ENCODE measurements at places on chromosomes 2 and 18.

DNA sequence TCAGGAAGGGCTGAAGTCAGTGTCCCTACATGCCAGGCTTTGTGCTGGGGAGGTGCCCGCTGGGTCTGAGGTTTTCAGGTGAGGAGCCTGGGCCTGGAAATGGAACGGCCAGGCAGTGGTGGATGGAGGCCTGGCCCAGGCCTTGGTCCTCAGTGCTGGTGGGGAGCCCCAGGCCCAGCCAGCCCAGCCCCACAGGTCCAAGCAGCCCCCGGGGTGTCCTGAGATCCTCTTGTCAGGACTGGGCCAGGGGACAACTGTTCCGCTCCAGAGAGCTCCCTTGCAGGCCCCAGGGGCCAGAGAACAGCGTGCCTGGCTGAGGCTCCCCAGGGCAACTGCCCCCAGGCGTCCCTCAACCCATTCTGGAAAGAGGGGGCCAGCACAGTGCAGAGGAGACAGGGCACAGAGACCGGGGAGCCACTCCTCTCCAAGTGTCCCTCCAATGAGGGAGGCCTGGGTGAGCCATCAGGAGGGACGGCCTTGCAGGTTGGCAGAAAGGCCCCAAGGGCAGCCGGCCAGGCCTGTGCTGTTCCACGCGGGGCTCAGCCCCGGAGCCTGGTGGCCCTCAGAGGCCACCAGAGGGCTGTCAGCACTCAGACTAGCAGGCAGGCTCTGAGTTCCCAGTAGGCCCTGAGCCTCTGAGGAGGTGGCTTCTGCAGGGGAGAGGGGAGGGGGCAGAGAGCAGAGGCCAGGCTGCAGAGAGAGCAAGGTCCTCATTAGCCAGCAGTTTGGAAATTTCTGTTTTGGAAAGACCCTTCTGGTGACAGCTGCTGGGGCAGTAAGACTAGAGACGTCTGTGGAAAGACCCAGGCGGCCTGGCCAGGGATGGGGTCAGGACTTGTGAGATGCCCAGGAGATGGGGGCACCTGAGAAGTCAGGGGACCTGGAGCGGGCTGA lies 29.4 kb upstream of the SNED1 start:
- DNase-seq = no peak

GRCh38 chr2:220071696-220072095 lies 444.3 kb downstream of the SLC4A3 start:
- no peak for DNase-seq

DNA sequence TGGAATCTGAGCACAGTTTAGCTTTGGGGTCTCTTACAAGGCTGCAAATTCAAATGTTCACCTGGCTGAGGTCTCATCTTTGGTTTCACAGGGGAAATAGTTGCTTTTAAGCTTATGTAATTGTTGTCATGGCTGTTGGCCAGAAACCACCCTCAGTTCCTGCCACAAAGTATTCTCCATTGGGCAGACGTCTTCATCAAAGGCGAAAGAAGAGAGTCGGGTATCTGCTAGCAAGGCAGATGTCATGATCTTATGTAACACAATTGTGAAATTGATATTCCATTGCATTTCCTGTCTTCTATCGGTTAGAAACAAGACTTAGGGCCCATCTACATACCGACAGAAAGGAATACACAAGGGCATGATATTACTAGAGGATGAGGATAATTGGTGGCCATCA lies 816.2 kb downstream of the MBD2 start:
- no peak for DNase-seq

DNA sequence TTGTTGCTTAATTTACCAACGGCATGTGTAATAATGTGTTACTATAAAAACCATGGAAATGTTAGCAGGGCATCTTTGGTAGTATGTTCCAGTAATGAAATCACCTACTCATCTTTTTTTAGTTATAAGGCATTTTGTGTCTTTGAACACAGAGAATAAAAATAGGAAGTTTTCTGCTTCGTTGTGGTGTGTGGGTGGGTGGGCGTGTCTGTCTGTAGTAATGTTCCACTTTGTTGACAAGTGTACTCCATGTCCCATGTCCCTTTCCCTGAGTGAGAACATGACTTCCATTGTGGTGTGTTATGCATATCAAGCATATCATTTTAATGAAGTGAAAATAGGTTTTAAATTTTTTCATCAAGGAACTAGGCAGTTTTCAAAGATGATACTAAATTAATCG lies 149.3 kb downstream of the VWC2L start:
- no peak for DNase-seq

- DNase-seq = no peak
Measured at GRCh38 chr2:205769495-205769850, 87.2 kb downstream of the NRP2 start.

DNA sequence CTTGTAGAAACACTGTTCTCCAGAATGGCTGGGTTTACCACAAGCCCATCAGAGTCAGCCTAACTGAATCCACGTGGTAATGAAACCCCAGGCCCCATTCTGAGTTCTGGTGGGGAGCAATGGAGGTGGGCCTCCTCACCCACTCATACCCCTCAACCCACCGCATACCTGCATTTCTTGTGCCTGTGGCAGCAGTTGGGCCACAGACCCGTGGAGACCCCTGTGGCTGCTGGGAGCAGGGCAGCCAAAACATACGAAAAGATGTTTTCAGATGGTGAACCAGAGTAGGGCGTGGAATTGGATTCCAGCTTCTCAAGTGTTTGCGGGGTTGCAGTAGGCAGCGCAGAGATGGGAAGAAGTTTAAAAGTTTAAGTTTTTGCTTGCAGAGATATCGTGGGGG lies 51.0 kb downstream of the ITGA6 start:
- no peak for DNase-seq

DNA sequence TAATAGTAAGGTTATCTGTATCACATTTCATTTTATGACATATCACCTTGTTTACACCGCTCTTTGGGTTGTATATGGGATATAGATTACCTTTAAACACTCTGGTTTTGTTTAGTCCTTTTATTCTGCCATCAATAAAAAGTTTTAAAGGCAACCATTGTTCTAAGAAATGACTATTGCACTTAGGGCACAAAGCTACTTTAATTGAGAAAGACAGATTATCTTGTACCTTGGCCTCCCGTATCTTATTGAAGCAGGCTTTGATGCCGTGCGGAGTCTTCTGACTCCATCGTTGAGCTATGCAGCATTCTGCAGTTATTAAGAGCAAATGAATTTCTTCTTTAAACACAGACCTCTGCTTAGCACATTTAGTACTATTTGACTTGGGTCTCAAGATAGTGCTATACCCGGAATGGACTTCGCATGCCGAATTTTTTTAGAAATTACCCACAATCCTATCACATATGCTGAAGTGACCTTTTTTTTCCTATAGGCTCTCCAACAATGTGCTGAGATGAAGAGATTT lies 16.7 kb downstream of the PKDCC start:
- no peak for DNase-seq

- DNase-seq = no peak
Measured at GRCh38 chr2:218999021-218999880, 6.0 kb upstream of the CRYBA2 start.

- DNase-seq = no peak
Measured at GRCh38 chr2:60335533-60336237, 217.8 kb downstream of the BCL11A start.

DNA sequence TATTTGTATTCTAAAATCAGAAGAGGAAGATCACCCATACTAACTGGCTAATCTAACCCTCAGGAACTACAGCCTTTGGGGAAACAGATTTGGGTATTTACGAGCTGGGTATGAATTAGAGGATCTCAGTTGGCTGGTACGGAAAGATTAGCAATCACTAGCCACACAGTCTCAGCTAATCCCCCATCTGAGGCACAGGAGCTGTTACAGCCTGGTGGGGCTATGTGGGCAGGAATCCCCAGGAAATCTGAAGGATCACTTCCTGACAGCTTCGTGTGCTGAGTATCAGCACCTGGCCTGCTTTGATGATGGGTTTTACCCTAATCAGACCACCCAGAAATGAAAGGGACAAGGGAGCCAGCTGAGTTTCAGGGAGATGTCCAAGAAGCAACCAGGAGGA lies 206.3 kb downstream of the AFF3 start:
- DNase-seq = no peak

- DNase-seq = no peak
Measured at GRCh38 chr2:220512419-220512818, 885.0 kb downstream of the SLC4A3 start.

- no peak for DNase-seq
Measured at GRCh38 chr2:30756971-30757370, 50.3 kb downstream of the CAPN13 start.

DNA sequence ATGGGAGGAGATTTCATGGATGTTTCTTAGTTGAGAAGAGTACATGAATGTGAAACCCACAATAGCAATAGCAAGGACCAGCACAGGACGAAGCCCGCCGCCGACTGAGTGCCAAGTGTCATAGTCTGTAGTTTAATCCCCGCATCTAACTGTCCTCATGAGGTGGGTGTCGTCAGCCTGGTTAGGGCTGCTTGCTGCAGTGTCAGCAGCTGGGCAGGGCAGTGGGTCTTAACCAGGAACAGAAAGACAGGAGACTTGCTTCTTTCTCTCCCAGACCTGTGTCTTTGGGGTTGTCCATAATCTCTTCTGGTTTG lies 146.6 kb downstream of the VAPA start:
- no peak for DNase-seq

DNA sequence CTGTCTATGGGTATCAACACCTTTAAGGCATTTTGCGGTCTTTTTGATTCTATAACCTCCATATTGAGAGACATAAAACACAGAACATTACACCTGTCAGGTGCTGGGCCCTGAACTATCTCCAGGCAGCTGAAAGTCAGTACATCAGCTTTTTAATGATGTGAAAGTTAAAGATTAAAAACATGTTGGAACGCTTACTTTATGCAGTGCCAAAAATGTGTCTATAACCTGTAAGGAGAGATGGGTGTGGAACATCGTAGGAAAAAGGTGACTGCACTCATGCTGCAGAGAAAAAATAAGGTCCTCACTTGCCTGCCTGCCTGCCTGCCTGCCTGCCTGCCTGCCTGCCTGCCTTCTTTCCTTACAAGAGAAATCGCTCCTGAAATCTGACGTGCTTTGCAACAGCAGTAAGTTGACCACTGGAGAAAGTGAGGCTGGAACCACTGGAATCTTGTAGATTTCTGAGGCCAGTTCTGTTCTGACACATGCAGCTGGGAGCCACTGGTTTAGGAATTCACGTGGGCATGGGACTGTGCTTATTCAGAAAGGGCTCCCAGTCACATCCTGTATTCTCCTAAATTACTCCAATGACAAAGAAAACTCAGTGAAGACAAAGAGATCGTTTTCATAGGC lies 34.1 kb downstream of the BCL11A start:
- no peak for DNase-seq

DNA sequence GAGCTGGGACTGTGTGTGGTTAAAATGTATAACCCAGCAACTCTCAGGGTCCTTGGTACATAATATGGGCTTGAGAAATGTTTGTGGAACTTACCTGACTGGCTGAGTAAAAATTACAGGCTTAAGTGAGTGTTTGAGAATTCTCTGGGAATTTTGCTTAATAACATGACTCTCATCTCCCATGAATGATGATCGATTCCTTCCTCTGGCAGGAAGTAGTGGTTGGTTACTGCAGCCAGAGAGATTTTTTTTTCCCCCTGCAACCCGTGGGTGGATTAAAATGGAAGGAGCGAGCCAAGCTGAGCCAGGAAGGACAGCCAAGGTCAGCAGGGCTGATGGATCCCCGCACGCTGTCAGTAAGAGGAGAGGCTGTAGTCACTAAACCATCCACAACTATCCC lies 40.6 kb upstream of the RFX8 start:
- no peak for DNase-seq

DNA sequence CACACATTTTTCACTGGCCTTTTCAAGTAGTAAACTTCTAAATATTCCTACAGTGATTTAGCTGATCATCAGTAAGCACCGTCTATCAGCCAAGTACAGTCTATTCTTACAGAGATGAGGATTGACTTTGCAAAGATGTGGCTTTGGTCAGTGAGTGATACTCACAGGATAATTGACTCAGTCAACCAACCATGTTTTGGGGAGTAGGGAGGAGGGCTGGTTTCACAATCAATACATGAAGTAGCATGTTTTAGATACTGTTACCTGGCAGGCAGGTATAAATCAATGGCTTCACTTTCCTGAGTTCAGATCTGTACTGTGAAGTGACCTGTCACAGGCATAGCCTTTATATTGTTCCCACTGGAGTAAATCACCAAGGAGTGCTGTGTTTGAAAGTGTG lies 27.2 kb downstream of the OSBPL6 start:
- no peak for DNase-seq

DNA sequence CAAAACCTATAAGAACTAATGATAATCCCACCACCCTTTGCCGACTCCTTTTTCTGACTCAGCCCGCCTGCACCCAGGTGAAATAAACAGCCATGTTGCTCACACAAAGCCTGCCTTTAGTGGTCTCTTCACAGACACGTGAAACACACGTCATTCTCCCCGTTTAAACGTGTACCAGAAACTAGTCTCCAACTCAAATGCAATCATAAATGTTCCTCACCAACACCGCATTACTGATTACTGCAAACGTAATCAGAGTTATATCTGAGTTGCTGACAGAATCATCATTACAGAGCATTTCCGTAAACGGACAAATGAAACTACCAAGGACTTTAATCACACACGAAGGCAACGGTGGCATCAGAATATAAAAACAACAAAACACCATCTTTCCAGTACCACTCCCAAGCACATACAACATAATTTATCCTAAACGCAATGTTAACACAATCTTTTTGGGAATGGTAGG lies 1.9 kb downstream of the CLK1 start:
- DNase-seq = peak; percentile 47

GRCh38 chr2:47528455-47528854 lies 125.5 kb downstream of the MSH2 start:
- DNase-seq = no peak

- DNase-seq = no peak
Measured at GRCh38 chr2:49037197-49037596, 117.1 kb downstream of the FSHR start.

DNA sequence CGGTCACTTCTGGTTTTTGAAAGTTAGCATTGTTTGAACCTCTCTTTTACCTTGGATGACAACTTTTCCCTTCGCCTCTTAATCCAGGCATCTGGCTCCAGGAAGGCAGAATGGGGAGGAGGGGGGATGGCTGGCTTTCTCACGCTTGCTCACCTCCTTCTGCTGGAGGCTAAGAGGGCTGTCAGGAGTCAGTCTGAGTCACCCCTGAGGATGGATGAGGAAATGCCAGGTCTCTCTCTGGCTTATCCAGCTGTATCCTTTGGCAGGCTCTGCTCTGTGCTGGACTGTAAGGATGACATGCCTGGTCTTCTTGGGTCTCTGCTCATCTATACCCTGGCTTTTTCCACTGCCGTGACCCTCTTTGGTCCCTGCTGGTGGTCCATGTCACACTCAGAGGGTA lies 142.9 kb upstream of the GYPC start:
- no peak for DNase-seq

DNA sequence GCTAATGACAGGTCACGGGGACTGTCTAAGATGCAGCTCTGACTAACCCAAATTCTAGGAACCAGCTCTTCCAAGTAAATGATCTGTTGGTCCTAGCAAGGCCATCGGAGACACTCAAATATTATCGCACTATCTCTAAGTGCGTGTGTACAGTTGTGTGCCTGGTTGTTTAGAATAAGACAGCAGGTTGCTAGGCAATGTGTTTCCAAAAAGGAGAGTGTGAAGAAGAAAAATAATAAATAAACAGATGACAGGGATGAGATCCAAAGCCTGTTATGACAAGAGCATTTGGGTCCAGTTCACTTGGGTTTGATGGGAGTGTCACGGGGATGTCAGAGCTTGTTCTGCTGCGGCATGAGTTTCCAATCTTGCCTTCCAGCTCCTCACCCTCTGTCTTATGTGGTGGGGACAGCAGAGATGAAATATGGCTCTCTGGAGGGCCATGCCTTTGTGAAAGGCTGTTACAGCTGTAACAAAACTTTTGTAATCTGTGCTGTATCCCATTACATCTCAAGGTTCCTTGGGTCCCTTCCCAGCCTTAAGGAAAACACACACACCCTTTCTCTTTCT lies 127.5 kb upstream of the TNP1 start:
- DNase-seq = no peak
